ENCODE measurements at places on chromosomes 12 and 14.

DNA sequence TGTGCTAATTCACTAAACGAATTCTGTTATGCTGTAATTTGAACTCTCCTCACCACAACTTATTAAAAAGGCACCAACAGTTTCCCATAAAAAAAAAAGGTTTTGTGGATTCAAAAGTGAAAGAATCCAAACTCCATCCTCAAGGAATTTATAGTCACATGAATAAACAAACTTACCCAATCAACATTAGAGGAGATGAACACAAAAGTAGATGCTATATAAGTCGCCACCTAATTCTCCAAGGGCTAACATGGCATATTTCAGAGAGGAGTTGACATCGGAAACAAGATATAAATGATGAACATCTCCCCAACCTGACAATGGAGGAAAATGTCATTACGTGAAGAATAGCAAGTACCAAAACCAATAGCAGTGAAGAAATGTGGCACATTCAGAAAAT is 265.5 kb upstream of the PRKD1 start:
- no peak for DNase-seq

DNA sequence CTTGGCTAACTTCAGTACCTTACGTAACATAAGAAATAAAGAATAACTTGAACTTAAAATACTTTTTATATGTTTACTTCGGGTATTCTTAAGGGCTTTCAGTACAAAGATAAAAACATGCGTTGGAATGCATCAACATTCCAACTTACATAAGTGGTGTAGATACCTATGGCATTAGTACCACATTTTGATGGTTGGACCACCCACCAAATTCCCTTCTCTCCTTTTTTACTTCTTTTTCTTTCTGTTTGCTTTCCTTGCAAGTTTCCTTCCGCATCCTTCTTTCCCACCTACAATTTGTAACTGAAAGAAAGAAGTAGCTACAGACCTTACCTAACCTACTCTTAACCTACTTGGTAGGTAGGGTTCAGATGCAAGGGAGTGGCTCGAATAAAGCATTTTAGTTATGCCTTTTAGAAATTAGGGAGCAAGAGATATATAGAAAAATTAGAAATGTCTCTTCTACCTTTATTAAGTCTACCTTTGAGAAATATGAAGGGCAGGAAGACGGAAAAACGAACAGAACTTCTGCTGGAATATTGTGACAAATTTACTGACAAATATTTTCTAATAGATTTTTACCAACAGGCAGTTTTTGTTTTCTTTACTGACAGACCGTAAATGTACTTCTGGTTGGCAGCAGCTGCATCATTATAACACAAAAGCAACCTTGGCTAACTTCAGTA is 2.1 kb upstream of the ARHGAP5 start:
- DNase-seq, result no peak

DNA sequence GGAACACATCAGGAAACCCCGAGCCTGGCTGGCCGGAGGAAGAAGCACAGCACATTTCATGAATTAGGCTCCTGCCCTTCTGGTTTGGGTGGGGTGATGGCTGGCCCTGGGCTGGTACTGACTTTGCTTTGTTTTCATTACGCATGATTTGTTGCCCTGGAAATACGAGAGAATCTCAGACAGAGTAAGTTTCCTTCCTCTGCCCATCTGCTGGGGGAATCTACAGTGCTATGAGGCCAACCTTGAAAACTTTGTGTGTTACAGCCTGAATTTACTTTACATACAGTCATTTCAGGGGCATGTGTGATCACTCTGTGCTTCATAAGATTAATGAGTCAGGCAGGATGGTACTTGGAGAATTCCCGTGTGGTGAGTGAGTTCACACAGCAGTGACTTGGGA is 20.5 kb upstream of the SLC5A8 start:
- DNase-seq, result no peak

GRCh38 chr12:52121824-52122539 is 42.5 kb downstream of the SMIM41 start:
- peak; percentile 51 for DNase-seq

GRCh38 chr12:87812681-87813080 is 216.5 kb downstream of the C12orf50 start:
- DNase-seq, result no peak

- peak; percentile 96 for DNase-seq
Observed at GRCh38 chr12:113232840-113233585, 11.7 kb downstream of the TPCN1 start.

GRCh38 chr12:122840580-122841513 is 5.6 kb downstream of the HIP1R start:
- DNase-seq, result no peak

DNA sequence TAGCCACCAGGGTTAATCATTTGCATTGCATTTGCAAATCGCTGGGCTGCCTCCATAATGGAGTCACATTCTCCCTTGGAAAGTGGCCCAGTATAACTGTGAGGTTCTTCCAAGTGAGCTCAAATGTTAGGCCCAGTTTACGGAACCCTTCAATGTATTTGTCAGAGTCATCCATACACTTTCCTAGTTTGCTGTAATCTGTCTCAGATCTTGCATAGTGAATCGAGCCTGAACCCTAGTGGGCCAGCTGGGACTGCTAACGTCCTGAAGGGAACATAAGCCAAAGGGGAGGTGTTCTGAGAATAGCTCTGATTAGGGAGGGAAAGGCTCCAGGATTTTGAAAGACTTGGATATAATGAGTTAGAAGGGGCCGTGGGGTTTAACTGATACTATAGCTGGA is 406.3 kb downstream of the SLC6A15 start:
- no peak for DNase-seq

- no peak for DNase-seq
Observed at GRCh38 chr14:68828698-68829097, 35.8 kb upstream of the ZFP36L1 start.

DNA sequence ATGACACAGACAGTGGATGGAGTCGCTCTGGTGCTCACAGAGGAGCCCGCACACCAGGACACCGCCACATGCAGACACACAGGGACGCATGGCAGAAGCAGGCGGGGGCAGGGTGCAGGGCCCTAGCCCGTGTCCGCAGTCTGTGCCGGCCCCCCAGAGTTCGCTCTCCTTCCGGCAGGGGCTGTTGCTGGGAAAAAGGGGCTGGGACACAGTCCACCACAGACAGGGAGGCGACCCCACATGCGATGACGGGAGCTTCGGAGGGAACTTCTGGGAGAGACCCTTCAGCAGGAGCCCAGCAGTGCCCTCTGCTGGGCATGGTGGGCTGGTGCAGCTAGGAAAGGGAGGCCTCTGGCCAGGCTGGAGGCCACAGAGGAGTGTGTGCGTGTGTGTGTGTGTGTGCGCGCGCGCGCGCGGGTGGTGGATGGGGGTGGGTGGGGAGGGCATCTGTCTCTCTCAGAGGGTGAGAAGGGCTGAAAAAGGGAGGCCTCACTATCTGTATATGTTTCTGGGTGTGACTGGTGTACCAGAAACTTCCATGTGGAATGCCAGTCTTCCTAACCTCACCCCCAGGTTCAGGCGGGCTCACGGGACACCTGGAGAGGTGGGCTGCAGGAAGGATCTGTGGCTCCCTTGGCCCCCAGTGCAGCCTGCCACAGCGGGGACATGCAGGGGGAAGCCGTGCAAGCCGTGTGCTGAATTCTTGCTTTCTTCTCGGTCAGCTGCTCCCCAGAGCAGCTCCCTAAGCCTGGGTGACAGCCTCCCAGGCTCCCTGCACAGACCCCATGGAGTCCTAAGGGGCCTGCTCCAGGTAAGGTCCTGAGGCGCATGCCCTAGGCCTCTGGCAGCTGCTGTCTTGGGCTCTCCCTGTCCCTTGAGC is 60.7 kb downstream of the PLEKHG3 start:
- DNase-seq, result peak; percentile 83

- DNase-seq, result no peak
Observed at GRCh38 chr12:24833513-24833912, 115.4 kb downstream of the BCAT1 start.

DNA sequence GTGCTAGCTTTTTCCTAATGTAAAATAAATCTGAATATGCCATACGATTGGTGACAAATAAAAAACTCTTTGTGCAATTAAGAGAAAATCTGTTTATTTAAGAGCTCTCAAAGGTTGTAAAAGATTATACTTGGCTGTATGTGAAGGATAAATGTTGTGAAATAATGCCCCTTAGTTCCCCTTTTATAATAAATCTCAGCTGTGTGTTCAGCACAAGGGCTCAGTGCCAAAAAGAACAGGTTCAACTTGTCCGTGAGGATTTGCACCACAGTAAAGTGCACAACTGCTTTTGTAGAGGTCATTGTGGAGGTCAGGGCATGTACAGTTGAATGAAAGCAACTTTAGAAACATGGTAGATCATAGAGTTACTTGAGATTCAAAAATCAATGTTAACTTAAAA is 118.6 kb downstream of the TRMT5 start:
- no peak for DNase-seq

GRCh38 chr14:96893966-96894622 is 96.9 kb downstream of the VRK1 start:
- no peak for DNase-seq

- DNase-seq, result no peak
Observed at GRCh38 chr14:97796511-97796910, 999.3 kb downstream of the VRK1 start.

DNA sequence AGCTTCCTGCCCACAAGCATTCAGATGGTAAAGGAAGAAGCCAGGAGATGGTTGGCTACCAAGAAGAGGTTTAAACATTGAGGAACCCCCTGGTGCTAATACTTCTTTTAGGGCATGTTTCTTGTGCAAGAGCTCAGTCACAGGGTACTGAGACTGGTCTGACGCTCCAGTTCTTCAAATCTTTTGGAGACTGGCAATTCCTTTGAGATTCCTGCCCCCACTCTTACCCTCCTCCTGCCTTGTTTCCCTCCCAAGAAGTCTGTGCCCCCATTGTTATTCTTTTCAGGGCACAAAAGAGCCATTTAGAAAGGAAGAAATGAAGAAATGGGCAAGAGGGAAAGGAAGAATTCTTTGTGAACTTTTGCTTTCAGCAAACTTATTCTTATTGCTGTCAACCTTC is 11.8 kb downstream of the A2ML1 start:
- no peak for DNase-seq

DNA sequence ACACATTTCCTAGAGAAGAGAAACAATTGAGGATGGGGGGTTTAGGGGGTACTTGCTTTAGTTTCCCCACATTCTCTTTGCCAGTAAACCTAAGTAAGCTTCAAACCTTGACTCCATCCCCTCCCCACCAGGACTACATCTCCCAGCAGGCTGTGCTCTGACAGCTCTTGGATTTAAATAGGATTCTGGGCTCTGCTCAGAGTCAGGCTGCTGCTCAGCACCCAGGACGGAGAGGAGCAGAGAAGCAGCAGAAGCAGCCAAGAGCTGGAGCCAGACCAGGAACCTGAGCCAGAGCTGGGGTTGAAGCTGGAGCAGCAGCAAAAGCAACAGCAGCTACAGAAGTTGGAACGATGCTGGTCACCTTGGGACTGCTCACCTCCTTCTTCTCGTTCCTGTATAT is 20.6 kb downstream of the RDH12 start:
- DNase-seq, result no peak

DNA sequence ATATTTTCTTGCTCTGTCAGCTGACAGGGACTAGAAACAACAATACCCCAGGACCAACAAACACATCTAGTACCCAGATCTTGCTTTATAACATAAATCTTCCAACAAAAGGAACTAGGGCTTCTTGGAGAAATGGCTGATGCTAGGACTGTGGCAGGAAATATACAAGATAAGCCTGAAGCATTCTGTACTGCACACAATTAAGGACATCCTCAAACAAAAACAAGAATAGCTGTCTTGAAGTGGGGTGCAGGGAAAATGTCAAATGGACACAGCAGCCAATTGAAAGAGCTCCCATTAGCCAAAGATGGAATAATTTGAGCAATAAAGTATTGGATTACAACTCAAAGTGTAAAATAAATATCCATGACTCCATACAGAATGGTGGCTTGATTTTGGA is 50.0 kb downstream of the LGMN start:
- DNase-seq, result no peak

DNA sequence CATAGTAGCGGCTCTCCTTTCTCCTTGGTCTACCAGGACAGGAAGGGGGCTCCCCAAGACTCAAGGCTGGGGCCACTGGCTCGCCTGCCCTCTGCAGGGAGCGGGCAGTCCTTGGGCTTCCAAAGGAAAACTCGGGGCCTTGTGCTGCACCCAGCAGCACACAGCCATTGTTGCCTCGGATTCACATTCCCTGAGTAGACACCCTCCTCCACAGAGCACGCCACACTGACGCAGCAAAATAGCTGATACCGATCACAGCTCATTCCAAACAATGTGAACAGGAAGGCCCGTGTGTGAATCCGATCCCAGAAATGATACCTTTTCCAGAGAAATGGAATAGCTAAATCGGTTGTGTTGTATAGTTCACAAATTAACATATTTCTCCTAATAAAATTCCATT is 65.1 kb upstream of the DYNC1H1 start:
- DNase-seq, result no peak

GRCh38 chr12:131929581-131930456 is 743 bp downstream of the PUS1 start:
- DNase-seq, result no peak

DNA sequence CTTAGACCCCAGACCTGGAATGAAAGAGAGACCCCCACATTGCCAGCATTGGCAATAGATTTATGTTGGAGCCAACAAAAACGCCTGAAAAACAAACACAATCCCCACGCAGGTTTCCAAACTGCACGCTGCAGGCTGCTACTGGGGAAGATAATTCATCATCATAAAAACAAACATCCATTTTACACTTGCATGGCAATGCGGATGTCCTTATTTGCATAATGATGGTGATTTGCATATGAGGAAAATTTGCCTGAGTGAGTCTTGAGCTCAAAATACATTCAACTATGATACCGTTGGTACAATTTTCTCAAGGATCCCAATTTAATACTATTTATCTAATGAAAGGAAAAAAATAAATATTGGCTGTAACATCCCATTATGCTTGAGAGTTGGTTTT is 33.6 kb upstream of the TMEM132D start:
- DNase-seq, result no peak

DNA sequence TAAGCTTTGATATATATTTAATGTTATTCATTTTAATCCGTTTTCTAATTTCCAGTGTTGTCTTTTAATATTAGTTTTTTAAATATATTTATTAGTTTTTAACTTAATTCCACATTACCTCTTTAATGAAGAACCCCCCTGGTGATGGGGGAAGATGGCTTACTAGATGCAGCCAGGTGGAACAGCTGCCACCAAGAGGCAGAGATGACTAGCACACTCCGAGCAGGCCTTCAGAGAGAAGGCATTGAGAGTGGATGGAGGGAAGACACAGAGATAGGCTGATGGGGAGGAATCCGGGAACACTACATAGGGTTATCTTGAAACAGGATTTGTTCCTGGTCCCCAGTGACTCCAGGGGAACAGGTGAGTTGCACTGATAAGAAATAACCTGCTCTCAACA is 771.6 kb downstream of the LRFN5 start:
- DNase-seq, result no peak

GRCh38 chr14:106378191-106378590 is 851.8 kb downstream of the TMEM121 start:
- DNase-seq, result no peak

DNA sequence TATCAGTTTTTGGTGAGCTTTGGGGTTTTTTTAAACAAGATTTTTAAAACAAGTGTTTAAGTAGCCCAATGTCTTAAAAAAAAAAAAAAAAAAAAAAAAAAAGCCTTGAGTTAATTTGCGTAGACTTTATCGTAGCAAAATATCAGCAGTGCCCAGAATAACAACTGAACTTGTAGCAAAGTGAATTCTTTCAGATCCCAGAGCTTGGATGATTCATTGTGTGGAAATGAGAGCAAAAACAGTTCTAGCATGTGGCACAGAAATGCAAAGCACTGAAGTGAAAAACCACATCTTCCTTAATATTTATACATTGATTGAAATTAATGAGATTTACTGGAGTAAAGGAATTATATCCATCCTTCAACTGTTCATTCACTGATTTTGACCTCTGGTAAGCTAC is 258.1 kb downstream of the EGLN3 start:
- DNase-seq, result no peak

- no peak for DNase-seq
Observed at GRCh38 chr14:24863968-24864684, 185.8 kb downstream of the STXBP6 start.
